Activated naive CD4-positive, alpha-beta T cell treated with anti-CD3 and anti-CD28 coated beads for 36 hours (primary cell): ENCODE measurements at places on chromosomes 5 and 9.

DNA sequence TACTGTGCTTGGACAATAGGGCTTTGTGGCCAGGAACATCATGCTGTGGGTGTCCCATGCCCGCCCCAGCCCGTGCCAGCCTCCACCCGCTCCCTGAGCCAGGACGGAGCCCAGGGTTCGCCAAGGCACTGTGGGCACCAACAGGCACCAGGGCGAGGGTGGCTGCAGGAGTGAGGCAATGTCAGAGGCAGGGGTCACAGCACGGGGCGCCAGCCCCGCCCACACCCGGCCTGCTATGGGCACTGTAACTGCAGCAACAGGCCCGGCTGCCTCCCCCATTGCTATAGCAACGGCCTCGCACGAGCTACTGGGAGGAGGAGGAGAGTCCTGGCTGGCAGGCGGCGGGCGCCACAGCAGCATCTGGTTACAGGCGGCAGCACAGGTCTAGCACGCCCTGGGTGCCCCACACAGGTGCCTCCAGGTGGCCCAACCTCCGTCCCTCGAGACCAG is 2.5 kb downstream of the ABCA2 start:
- no peak for DNase-seq

DNA sequence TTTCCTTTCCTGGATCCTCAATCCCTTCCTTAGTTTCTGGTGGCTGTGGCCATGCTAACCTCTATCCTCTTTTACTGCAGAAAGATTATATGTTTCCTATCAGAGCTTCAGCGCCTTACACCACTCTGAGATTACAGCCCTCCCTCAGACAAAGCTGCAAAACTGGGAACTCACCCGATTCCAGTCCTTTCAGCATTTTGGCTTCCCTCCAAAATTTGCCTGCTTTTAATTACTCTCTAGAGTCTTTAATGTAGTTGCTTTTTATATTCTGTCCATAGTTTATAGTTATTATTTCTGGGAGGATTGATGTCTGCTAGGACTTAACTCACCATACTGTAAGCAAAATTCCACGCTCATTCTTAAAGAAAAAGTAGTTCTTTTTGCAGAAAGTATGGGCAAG is 110.2 kb downstream of the NSG2 start:
- no peak for DNase-seq

- DNase-seq, result peak; percentile 11
These were observed 90.6 kb downstream of the NLN start for GRCh38 chr5:65812648-65813047.

GRCh38 chr9:34576597-34577399 is 12.7 kb downstream of the CNTFR start:
- DNase-seq, result no peak

DNA sequence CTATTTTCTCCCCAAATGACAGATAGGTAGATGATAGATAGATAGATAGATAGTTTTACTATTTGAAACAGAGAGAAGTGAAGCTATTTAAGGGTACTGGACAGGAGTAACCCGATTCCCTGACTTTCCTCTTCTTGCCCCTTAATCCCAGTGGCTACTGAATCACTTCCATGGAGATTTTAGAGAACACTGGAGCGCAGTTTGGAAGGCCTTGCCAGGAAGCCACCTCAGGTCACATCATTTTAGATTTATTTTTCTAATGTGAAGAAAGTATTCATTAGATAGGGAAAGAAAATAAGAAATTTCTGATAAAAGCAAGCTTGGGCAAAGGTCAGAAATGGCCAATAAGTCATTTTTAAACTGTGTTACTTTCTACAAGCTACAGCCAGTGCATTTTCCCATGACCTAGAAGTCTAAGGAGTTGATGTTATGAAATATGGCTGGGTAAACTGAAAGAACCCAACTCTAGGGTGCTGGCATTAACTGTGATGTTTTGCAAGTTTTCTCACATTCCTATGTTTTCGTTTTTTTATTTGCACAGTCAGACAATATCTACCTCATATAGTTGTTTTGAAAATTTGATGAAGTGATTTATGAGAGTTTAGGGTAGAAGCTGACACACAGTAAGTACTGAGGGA is 544.7 kb upstream of the PTGER4 start:
- DNase-seq, result no peak

GRCh38 chr5:150801117-150801927 is 22.8 kb downstream of the SMIM3 start:
- peak; percentile 31 for DNase-seq

GRCh38 chr9:68740561-68740960 is 35.5 kb downstream of the PIP5K1B start:
- DNase-seq, result no peak

DNA sequence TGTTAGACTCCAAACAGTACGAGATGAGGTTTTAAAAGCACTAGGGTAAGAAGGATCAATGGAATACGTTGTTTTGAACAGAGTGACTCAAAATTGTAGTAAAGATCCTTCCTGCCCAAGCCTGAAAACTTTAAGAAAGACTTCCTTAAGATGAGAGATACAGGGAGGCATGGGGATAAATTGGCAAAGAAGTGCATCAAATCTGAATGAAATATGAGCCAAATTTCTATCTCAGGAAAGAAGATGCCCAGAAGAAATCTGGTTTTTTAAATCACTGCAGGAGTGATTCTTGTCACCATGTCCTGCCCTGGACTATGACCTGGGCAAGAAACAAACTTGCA is 14.9 kb downstream of the FCN2 start:
- no peak for DNase-seq

DNA sequence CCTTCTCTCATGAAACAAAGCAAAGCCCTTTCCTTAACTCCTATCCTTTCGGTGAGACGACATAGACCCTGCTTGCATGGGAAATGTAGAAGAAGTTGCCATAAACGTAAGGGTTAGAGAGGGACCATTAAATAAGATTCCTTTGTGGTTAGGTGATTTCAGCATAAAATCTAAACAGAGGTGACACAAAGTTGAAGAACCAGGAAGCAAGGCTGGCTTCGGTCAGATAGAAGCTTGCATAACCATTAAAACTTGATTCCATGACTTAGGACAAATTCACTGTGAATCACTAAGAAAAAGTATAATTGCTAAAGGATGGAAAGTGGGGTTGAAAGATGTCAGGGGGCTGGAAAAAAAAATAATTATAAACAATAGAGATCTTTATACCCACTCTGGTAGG is 30.9 kb upstream of the ABLIM3 start:
- DNase-seq, result no peak

- DNase-seq, result no peak
These were observed 969 bp downstream of the CLK4 start for GRCh38 chr5:178625679-178626483.

DNA sequence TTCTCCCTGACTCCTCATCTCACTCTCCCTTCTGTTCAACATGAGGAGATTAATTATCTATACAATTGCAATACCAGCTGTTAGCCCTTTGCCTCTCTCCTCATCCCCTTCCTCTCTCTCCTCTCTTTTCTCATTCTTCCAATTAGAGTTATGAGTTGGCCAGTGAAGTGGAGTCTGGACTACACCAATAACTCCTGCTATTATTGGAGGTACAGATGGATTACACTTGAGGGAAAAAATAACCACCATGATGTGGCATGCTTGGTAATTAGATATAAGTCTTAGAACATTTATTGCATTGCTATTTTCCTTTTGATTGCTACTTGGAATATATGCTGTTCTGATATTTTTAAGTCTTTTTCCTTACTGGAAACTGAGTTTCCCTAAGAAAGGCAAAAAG is 159.2 kb downstream of the FRMD3 start:
- DNase-seq, result no peak

- DNase-seq, result no peak
These were observed 23.5 kb downstream of the KLF9 start for GRCh38 chr9:70390933-70391341.

GRCh38 chr5:854217-854616 is 3.4 kb upstream of the ZDHHC11 start:
- DNase-seq, result no peak

DNA sequence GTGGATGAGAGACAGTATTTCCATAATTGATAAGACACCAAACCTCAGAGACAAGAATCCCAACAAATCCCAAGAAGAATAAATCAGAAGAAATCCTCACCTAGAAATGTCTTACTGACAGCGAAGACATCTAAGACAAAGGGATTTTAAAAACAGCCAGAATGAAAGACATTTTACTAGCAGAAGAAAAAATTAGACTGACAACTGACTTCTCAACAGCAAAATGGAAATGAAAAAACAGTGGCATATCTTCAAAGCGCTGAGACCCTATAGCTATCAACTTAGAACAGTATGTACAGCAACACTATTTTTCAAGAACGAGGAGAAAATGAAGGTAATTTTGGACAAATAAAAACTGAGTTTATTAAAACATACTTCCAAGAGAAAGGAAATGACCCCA is 16.3 kb downstream of the TTLL11 start:
- DNase-seq, result no peak

- DNase-seq, result no peak
These were observed 16.2 kb upstream of the NDUFB6 start for GRCh38 chr9:32589083-32589723.

DNA sequence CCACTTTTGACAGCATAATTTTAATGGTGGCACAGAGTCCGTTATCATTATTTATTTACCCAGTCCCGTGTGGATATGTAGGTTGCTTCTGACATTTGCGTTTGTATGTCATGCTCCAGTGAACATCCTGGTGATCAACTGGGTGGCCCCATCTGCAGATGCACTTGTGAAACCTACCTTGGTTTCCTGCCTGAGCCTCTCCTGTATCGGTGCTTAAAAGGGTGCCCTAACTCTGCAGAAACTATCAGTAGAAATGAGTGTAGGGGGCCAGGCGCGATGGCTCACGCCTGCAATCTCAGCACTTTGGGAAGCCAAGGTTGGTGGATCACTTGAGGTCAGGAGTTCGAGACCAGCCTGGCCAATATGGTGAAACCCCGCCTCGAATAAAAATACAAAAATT is 92.1 kb upstream of the IER5L start:
- peak; percentile 81 for DNase-seq

DNA sequence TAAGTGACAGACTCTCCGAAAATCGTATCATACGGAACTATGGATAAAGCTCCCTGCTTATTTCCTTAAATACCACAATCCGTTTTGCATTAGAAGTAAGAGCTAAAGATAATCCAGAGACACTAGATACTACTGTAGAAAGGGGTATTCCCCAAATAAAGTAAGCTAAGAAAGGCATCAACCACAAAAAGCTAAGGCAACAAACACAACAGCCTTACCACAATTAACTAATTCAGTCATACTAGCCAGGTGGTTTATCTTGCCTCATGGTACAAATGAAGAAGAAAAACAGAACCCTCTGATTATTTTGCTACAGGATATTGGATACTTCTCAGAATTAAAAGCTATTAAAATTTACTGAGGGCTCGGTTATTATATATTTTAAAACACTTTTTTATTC is 14.1 kb downstream of the ERP44 start:
- no peak for DNase-seq

DNA sequence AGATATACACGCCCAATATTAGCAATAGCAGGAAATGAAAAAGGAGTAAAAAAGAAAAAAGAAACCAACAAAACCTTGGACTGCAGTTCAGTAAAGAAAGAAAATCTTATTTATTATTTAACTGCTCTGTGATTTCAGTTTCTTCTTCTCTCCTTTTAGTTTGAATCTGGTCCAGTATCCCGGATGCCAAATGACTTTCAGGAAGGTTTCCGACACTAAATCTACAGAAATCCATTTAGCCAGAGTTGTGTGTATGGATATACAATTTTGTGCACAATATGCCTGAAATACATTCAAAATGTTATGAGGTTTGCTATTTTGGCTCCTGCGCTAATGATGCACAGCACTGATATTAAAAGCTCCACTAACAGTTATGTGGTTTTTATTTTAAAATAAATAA is 64.5 kb downstream of the FBXL7 start:
- no peak for DNase-seq

DNA sequence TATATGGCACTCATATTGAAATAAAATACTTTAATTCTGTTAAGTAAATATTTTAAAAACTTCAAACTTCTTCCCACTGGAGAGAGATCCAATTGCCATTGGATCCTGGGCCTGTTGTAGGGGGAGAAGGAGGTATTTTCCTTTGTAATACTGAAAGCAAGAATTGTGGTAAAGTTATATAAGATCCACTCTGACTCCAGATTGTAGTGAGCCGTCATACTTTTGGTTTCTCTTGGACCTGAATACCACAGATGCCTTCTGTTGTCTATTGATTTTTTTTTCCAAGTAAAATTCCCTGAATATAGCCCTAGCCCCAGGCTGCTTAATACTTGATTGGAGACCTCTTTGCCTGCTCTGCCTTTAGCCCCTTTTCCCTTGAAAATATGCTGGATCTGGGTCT is 86.9 kb downstream of the ATG10 start:
- no peak for DNase-seq

DNA sequence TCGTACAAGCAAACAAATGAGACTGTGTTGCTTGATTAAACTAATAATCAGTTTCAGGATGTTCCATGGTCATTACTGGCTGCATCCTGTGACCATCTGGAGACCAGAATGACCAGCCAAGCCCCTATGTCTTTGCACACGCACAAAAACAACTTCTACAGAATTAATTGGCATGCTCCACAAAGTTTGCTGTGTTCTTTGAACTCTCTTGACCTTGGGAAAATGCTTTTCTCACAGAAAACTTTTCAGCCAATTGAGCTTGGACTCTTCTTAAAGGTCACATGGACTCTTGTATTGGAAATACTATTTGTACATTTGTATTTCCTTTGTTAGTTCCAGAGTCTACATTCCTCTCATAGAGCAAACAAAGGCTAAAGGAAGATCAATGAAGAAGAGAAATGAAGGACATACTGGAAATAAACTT is 147.8 kb downstream of the ARRDC3 start:
- DNase-seq, result no peak

DNA sequence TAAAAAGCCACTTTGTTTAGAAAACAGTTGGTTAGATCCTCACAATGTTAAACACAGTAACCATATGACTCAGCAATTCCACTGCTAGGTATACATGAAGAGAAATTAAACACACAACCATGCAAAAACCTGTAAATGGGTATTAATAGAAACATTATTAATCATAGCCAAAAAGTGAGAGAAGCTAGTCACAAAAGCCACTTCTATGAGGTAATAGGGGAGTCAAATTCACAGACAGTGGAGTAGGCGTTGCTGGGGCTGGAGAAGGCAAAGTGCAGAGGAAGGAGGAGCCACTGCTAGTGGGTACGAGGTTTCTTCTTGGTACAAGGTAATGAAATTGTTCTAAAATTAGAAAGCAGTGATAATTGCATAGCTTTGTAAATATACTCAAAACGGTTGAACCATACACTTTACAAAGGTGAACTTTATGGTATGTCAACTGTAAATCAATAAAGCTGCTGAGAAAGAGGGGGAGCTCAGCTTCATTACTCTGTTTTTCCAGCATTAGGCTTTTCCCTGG is 364.4 kb downstream of the GADD45G start:
- DNase-seq, result peak; percentile 57

GRCh38 chr5:116646611-116647289 is 72.1 kb upstream of the SEMA6A start:
- DNase-seq, result no peak

- no peak for DNase-seq
These were observed 335.1 kb upstream of the PIK3R1 start for GRCh38 chr5:67880511-67880805.

DNA sequence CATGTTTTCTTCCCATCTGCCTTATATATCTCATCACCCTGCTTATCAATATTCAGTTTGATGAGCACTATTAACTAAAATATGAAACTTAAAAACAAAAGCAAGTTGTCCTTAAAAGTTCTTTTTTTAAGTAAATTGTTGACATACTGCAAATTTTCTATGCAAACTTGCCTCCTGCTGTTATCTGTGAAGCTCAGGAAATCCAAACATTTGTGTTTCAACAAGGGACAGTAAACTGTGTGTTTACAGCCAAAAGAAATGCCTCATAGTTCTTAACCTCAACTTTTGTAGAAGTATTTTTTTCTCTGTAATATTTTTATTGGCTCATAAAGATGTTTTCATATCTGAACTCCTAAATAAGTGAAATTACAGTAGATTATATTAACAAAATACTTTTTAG is 7.7 kb upstream of the TTC23L start:
- DNase-seq, result no peak

GRCh38 chr9:109781541-109782197 is 1.7 kb downstream of the PALM2AKAP2 start:
- no peak for DNase-seq
